ENCODE measurements at places on chromosomes 13 and 19. TPM values are rescaled to one million over a fixed set of nuclear protein-coding genes. Genes with fewer than 3 reads are reported as not detected.

DNA sequence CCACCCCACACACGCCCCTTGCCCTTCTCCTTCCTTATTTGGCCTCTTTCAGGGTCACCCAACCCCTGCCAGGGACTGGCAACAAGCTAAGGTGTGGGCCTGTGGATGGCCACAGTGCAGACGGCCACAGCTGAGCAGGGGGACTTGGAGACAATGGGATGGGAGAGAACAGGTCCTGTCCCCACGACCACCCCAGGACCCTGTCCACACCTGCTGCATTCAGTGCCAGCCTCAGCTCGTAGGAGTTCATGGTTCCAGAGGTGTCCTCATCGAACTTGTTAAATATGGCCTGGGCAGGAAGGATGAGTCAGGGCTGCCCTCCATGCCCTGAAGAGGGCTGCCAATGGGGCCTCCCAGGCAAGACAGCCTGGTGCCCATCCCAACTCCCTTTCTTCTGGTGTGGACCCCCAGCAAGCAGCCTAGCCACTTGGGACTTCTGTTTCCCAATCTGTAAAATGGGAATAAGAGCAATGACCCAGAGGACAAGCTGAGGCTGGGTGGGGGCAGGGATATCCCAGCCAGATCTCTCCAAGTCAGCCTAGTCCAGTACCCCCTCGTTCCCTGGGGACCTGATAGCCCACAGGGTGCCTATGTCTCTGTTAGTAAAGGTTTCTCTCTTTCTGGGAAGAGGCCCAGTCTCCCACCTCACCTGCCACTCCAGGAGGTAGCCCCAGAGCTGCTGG, 10.6 kb downstream of the CAPN12 start:
- DNase-seq = no peak

- no peak for DNase-seq
These were observed 688 bp downstream of the ZNF606 start for GRCh38 chr19:58001895-58002369.

DNA sequence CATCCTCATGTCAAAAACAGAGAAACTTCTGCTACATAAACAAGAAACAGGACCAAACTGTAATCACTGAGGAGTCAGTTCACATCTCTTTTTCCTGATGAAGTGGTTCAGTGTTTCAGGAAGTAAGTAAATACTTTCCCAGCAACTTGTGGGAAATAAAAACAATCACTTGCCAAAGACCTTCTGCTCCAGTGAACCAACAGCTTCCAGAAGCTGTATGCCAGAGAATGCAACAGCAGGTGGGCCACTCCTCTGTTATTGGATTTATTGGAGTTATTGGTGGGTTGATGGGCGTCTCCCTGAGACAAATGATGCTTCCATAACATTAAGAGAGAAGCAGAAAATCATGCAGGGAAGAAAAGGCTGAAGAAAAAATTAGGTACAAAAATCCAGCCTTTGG, 9.9 kb downstream of the SLC6A16 start:
- no peak for DNase-seq

The ELANE gene
- 0.67 TPM for total RNA-seq

The NALCN gene
- 1.8 TPM for total RNA-seq

The B3GNT8 gene
- 2.7 TPM for total RNA-seq

DNA sequence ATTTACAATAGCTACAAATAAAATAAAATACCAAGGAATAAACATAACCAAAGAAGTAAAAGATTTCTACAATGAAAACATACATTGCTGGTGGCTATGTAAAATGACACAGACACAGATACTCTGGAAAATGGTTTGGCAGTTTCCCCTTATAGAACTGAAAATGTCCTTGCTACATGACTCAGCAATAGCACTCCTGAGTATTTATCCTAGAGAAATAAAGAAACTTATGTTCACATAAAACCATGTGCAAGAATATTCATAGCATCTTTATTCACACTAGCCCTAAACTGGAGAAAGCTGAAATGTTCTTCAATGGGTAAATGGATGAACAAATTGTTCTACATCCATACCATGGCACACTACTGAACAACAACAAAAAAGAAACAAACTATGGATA, 100.2 kb upstream of the RFC3 start:
- no peak for DNase-seq

The ERFL gene
- total RNA-seq = not detected

- no peak for DNase-seq
These were observed 6.2 kb downstream of the MFSD12 start for GRCh38 chr19:3550947-3551791.

GRCh38 chr13:78306519-78307206, 296.7 kb downstream of the POU4F1 start:
- no peak for DNase-seq

DNA sequence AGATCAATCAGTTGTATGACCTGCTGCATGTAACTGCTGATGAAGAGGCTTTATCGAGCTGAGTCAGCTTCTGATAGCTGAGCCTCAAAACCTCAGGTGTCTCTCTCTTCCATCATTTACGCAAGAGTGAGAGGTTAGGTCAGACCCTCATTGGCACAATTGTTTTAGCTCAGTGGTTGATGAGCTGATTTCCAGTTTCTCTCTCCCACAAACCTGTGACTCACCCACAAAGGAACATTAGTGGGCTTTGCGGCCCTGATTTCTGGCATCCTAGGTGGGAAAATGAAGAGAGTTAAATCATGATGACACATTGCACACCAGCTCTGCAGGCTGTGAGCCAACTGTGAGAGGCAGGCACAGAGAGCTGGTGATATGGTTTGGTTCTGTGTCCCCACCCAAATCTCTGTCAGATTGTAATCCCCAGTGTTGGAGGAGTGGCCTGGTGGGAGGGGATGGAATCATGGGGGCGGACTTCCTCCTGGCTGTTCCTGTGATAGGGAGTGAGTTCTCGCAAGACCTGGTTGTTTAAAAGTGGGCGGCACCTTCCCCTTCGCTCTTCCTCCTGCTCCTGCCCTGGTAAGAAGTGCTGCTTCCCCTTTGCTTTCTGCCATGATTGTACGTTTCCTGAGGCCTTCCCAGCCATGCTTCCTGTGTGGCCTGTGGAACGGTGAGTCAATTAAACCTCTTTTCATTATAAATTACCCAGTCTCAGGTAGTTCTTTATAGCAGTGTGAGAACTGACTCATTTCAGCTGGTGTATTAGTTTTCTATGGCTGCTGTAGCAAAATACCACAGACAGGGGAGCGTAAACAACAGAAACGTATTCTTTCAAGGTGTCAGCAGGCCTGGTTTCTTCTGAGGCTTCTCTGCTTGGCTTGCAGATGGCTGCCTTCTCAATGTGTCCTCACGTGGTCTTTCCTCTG, 33.5 kb upstream of the TMTC4 start:
- DNase-seq = peak; percentile 96

GRCh38 chr13:48808683-48809082, 155.0 kb downstream of the CYSLTR2 start:
- no peak for DNase-seq

The CACNA1A gene
- total RNA-seq = 0.29 TPM

DNA sequence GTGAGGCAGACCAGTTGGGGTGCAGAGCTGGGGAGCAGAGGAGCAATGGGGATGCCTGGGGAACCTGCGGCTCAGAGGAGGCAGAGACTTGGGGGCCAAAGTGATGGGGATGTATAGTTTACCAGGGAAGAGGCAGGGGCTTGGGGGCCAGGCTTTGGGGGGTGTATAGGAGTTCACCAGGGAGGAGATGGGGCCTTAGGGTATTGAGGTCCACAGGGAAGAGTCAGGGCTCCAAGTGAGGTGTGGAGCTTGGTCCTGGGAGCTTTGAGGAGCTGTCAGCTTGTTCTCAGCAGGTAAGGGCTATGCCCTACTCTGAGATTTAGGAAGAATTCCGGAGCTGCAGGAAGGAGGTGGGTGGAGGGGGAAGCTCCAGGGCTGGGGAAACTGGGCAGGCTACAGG, 10.8 kb downstream of the TNFAIP8L1 start:
- DNase-seq = no peak

GRCh38 chr13:94332359-94333096, 147.0 kb downstream of the DCT start:
- no peak for DNase-seq

DNA sequence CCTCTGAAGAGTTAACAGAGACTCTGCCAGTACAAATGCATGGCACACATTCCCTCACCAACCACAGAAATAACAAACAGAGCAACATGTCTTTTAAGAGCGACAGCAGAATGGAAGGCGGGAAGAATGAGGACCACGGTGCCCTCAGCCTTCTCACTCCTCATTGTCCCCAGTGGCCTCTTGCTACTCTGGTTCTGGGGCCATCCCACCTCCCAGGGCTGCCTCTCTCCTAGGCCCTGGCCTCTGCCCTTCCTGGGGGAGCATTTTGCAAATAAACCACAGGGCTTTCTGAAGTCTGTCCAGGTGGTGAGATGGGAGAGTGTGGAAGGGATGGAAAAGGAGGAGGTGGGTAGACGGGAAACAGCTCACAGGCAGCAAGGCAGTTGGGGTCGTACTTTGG, 28.3 kb downstream of the CYP2B6 start:
- no peak for DNase-seq

DNA sequence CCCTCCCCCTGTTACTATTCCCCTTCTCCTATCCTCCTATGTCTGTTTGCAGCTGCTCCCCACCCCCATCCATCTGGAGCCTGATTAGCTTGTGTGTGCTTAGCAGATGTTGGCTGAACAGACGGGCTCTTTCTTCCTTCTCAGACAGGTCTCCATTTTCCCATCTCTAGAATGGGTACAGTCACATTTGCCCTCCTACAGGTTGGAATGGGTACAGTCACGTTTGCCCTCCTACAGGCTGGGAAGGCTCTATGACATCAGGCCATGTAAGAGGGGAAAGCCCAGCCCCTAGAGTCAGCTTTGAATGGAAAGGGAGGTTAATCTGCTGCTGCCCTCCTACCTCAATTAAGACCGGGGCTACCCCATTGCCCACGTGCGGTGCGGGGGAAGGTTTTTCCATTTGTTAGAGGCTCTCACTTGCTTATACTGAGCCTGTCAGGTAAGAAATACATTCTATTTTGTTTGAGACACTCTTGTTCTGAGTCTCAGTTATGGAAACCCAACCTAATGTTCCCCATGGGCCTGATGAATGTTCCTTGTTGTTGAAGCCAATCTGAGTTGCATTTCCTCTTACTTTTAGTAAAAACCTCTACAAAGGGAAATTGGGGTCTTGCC, 2.2 kb upstream of the CLEC17A start:
- no peak for DNase-seq

DNA sequence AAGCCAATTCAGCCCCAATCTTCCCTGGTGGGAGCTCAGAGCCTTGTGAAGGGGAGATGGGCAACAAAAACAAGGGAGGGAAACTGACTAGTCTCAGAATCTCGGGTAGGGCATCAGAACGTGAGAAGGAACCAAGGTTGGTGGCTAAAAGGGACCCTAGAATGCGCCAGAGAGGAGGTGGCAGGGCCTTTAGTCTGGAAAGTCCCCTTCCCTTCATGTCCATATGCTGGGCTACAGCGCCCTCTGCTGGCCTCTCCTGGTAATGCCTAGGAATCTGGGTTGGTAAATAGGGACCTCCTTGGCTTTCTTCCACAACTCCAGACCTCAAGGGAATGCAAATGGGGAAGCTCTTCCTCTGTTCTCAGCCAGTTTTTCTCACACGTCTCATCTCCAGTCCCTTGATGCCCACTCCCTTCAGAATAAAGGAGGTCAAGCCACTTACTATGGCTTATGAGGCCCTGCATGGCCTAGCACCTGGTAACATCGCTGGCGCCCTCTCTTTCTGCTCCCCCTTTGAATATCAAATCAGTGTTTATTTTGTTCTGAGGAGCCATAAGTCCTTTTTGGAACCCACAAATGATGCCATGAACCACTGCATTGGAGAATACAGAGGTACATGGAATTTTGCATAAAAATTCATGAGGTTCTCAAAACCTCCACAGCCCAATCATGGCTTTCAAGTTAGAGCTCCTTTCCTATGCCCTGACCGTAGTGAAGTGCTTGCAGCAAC, 1.4 kb upstream of the CCDC97 start:
- DNase-seq = no peak

Measured in kidney epithelial cell (primary cell).